Activated CD4-positive, alpha-beta memory T cell treated with anti-CD3 and anti-CD28 coated beads for 36 hours (primary cell): ENCODE measurements at places on chromosomes 12 and 14. TPM values are rescaled to one million over a fixed set of nuclear protein-coding genes. Genes with fewer than 3 reads are reported as not detected.

The MYO1H gene
- not detected for total RNA-seq

GRCh38 chr14:25759920-25760655 lies 710.1 kb upstream of the STXBP6 start:
- DNase-seq, result no peak

GRCh38 chr12:13372386-13372785 lies 175.9 kb downstream of the EMP1 start:
- DNase-seq, result no peak

The PDE3A gene
- not detected for total RNA-seq

GRCh38 chr12:18139989-18140596 lies 50.1 kb upstream of the RERGL start:
- no peak for DNase-seq

GRCh38 chr14:99544991-99545390 lies 59.0 kb downstream of the CCDC85C start:
- no peak for DNase-seq
